ENCODE measurements at places on chromosomes 12 and 14.

- no peak for DNase-seq
Observed at GRCh38 chr12:105640761-105641160, 310.3 kb downstream of the C12orf75 start.

DNA sequence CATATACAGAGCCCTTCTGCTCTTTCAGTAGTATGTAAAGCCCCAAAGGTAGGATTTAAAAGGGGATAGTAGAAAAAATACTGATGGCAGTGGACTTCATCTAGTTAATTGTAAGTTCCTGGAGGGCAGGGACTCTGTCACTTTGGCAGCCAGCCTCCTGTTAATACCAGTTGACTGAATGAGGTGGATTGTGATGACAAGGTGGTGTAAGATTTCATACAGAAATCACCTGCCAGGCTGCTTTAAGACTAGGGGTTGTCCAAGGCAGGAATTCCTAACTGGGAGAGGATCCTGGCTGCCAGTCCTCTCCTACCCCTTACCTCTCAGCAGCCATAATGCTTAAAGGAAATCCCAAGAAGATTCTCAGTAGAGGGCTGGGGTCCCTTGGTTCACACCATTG lies 7.3 kb downstream of the DYRK2 start:
- no peak for DNase-seq

GRCh38 chr14:61192989-61193388 lies 88.1 kb downstream of the TMEM30B start:
- no peak for DNase-seq

DNA sequence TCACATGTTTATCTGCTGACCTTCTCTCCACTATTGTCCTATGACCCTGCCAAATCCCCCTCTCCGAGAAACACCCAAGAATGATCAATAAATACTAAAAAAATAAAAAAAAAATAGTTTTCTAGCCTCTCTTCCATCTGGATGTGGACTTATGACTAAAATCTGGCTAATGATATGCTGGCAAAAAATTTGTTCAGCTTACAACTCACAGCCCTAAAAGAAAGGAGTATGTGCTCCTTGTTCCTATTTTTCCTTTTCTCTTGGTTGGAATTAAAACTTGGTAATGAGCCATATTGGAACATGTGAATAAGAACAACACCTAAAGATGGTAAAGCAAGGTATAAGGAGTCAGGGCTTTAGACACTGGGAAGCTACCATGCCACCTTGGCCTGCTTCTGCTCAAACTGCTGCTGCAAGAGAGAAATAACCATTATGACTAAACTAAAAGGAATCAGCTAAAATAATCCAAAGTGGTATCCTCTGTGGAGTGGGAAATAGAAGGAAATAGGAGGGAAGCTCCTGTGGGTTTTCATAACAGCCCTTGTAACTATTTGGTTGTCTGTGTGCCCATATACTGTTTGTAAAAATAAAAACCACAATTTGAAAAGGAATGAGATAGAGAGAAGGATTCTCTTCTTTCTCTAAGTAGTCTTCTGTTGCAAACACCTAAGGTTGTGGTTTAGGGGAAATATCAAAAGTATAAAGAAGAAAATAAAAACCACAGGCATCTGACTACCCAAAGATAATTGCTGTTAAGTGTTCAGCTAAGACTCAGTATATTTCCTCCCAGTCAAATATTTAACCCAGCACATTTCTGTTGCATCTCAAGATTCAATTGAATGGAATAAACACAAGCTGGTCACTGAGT lies 53.8 kb downstream of the SDR9C7 start:
- no peak for DNase-seq

GRCh38 chr12:21337453-21337852 lies 2.7 kb upstream of the SLCO1A2 start:
- no peak for DNase-seq

- DNase-seq: peak; percentile 46
Observed at GRCh38 chr12:112419297-112420133, 768 bp downstream of the PTPN11 start.

DNA sequence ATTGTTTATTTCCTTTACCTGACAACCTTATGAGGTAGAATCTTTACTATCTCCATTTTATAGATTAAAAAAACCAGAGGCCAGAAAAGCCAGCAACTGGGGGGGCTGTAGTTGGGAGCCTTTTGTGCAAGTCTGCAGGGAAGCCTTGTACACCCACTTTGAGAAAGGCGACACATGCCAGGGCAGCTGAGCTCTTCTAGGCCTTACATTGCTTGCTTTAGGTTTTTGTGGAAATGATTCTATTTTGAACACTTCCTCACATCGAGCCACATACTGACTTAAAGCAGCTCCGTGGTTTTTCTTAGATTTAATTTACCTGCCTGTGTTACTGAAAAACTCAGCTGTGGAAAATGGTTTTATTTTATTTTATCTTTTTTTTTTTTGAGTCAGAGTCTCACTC lies 34.6 kb downstream of the EP400 start:
- peak; percentile 46 for DNase-seq

DNA sequence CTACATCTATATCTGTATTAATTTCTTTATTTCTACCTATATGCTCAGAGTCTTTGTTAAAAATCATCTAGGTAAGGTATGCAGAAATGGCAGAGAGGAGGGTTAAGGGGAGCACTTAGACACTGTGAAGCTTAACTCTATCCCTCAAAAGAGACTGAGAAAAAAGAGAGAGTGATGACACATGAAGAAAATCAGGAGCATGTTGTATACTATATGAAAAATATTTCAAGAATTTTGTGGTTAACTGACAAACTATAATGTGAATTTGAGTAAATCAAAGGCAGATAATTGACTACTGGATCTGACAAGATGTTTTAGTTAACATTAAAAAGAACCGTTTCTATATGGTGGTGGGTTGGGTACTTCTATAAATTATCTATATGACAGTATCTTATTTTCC lies 1814.2 kb upstream of the SEL1L start:
- no peak for DNase-seq

DNA sequence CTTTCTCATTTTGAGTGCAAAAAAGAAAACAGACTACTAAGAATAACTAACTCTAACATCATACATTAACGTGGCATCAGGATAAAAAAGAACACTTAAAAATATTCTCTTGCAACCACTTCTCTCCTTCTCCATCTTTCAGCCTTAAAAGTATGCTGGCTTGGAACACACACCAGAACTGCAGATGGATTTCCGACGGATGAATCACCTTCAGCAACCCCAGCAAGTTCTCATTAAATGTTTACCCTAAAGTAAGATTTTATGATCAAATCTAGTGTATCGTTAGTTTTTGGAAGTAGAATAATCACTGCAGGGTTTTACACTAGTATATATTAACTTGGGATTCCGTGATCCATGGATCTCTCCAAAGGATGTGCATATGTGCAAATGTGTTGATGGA lies 1.2 kb downstream of the NEK9 start:
- peak; percentile 33 for DNase-seq

- DNase-seq: no peak
Observed at GRCh38 chr12:39426636-39427240, 16.2 kb downstream of the KIF21A start.

GRCh38 chr14:79841433-79841832 lies 369.9 kb downstream of the DIO2 start:
- no peak for DNase-seq

DNA sequence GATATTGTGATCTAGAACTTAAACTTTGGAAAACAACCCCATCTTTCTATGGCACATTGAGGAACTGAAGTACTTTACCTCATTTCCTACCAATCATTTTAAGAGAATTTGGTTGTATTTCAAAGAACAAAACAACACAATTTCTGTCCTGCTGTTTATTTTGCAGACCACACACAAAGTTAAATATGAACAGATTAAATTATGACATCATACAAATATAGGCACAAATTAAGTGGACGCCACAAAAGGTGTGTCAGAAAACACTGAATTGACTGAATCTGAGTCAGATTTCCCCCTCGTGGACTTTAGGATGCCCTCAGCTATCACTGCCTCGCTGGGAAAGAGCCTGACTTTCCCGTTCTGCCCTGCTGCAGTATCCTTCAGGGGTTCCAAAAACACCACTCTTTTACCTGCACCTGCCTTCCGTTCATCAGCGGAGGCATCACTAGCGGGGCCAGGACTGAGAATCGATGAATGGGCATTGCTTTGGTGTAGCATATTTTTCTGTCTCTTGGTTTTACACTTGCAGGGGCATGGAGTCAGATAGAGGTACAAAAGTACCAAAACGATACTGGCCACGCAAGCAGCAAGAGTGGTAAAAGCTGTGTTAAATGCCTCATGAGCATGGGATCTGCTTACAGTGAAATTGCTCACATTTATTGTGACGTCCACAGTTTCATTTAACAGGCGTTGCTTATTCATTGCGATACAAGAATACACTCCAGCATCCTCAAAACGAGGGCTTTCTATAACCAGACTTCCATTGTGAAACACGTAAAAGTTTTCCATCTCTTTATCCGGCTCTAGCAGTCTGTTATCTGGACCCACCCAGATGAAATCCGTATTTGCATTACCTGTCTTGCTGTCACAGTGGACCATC lies 2.0 kb upstream of the PCED1B start:
- DNase-seq: no peak

DNA sequence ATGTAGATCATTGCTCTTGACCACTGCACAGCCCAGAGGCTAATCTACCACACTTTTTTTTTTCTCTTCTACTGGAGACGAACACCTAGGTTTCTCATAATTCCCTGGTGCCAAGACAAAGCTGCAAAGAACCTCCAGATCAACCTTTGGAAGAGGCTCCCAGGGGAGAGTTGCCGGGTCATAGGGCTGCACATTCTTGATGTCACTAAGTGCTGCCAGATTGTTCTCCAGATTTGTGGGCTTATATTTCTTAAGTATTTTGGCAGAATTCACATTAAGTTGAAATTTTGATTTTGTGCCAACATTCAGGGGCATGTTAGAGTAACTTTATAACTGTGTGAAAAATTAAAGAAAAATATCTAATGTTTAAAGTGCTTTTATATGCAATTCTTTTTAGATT lies 13.5 kb upstream of the PDZRN4 start:
- no peak for DNase-seq

- no peak for DNase-seq
Observed at GRCh38 chr14:53430870-53431269, 277.7 kb upstream of the DDHD1 start.

DNA sequence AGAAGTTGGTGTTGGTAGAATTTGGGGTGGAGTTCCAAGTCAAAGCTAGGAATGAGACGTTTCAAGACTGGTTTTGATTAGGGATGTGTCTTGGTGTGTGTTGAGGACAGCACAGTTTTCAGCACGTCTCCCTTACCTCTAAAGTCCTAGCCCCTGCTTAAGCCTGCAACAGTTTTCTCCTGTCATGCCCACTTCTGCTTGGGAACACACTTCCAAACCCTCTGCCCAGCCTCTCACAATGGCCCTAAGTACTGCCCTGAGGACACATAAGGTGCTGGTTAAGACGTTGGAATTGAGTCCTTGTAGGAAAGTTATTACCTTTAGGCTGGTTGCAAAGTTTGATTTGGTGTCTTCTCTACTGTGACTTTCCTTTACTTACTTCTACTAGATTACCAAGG lies 710 bp upstream of the BMAL2 start:
- no peak for DNase-seq

DNA sequence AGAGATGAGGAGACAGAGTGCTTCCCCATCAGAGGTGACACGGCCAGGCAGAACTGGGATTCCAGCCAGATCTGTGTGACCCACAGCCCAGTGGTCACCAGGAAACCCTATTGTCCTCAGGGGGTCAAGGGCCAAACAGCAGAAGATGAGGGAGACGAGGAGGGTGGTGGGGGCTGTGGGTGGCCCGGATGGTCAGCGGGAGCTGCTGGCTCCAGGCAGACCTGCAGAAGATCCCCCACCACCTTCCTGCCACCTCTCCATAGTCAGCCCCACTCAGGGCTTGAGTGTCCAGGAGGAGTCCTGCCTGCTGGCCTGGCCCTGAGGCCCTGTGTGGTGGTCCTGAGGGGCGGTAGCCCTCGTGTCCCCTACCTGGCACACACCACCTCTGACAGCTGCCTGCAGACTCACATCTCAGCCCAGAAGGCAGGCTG lies 136.8 kb downstream of the CALM1 start:
- DNase-seq: no peak

DNA sequence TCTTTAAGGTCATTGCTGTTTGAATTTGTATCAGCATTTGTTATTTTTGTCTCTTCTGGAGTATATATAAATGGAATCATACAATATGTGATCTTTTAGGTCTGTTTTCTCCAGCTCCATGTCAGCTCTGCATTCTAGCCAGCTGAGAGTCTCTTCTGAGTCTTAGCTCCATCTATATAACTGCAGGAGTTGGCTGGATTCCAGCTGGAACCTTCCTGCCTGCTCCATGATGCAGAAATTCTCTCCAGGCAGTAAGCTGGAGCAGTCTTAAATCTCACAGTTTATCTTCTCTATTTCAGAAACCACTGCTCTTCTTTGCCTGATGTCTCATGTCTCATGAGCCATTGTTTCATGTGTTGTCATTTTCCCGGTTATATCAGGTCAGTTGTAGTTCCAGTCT lies 827.6 kb downstream of the NRXN3 start:
- no peak for DNase-seq

- DNase-seq: no peak
Observed at GRCh38 chr14:32933629-32934072, 5.0 kb upstream of the NPAS3 start.

DNA sequence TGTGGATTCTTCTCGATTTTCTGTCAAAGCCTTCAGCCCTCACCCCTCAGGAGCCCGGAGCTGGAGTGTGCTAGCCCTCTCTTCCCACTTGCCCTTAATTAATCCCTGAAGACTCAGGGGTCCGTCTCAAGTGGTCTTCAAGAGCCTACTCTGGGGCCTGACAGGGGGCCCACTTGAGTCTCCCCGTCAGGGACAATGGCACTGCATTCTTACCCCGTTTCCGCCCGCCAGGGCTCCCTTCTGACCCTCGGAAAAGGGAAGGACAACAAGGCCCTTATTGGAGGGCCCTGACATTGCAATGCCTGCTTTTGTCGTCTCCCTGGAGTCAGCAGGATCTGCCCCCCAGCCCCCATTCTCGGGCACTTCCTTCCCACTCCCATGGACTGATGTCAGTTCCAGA lies 34.4 kb downstream of the TBX3 start:
- DNase-seq: no peak

DNA sequence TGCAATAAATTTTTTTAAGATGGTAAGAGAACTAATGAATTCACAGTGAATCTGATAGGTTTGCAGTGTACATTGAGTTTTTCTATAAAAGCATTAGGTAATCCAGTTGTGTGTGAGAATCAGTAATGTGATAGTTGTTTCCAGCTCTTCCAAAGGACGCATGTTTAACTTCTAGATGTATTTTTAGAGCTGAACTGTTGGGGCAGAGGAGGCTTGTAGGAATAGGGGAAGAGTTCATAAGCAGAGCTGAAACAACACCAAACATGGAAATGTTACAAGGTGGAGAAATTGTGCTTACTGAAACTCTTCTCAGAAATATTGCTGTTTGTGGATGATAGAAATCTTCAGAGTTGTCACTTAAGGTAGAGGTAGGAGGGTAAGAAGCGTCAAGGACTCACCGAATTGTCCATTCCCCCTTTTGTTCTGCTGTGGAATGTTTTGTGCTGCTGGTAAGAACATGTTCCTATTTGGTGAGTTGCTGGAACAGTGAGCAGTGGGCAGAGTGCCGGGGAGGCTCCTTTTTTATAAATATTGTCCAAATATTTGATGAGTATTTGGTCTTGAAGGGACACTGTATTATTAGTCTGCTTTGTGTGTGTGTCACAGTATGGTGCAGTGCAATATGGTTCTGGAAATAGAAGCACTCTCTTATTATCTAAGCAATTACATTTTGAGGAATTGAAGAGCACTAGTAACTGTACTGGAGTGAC lies 76.7 kb downstream of the ANO6 start:
- DNase-seq: no peak
